ENCODE measurements at places on chromosomes 12 and 14. TPM values are rescaled to one million over a fixed set of nuclear protein-coding genes. Genes with fewer than 3 reads are reported as not detected.

Gene FOXN4
- 0.12 TPM for polyA plus RNA-seq

Gene ALDH1L2
- 10.7 TPM for polyA plus RNA-seq

Gene KNTC1
- polyA plus RNA-seq: 24.9 TPM

Gene KRT77
- not detected for polyA plus RNA-seq

Gene PZP
- polyA plus RNA-seq: 1.7 TPM

Gene FOXG1
- polyA plus RNA-seq: 0.66 TPM

Gene ABCC9
- 54.2 TPM for polyA plus RNA-seq

Gene TCL1B
- polyA plus RNA-seq: not detected

Gene CABP1
- polyA plus RNA-seq: 1.6 TPM

Gene CLEC1A
- 3.6 TPM for polyA plus RNA-seq

Gene GPR137C
- polyA plus RNA-seq: 3.3 TPM

Gene THAP2
- polyA plus RNA-seq: 8.2 TPM

Measured in muscle of back (tissue), 13 donors.